ENCODE measurements at places on chromosomes 3 and 15.

- no peak for DNase-seq
Measured at GRCh38 chr3:48518069-48518468, 14.1 kb upstream of the SHISA5 start.

GRCh38 chr15:37199545-37199944, 99.2 kb upstream of the MEIS2 start:
- DNase-seq = no peak

GRCh38 chr3:104458657-104459056, 908.1 kb upstream of the ALCAM start:
- no peak for DNase-seq

DNA sequence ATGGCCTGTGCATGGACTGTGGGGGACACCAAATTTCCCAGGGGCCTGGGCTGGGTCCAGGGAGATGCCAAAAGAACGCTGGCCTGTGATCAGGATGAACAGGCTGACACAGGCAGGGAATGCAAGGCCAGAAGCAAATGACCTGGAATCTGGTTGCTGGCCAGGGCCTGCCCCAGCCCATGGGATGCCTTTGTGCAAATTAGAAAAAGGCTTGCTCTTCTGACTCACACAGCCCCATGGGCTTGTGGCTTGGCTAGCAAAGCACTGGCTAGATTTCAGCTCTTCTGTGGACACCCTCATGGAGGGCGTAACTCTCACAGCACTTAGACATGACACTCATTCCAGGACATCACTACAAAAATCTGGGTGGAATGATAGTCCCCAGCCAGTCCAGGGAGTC, 356.0 kb downstream of the SHQ1 start:
- DNase-seq = peak; percentile 92

- DNase-seq = no peak
Measured at GRCh38 chr3:152197451-152197850, 71.3 kb upstream of the MBNL1 start.

DNA sequence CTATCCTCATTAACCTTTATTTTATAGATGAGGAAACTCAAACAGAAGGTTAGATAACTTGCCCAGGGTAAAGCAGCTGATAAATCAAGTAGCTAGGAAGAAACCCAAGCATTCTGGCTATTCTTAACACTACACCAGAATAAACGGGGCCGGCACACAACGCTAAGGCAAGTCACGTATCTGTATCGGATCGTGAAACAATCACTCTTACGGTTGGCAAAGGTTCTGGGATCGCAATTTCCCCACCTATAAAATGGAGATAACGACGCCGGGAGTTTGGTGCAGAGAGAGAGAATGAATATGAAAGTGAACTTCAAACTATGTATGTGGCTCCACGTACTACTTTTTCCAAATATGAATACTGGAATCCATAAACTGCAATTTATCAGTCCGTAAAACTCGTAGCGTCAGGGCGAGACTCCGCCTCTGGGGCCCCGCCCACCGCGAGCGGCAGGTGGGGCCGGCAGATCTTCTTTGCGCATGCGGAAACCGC, 252 bp upstream of the ARMC8 start:
- peak; percentile 95 for DNase-seq

- peak; percentile 18 for DNase-seq
Measured at GRCh38 chr3:99817047-99817436, 620 bp upstream of the CMSS1 start.

- DNase-seq = no peak
Measured at GRCh38 chr3:38002940-38003339, 12.4 kb downstream of the VILL start.

GRCh38 chr3:45109771-45110508, 36.2 kb downstream of the CDCP1 start:
- no peak for DNase-seq

DNA sequence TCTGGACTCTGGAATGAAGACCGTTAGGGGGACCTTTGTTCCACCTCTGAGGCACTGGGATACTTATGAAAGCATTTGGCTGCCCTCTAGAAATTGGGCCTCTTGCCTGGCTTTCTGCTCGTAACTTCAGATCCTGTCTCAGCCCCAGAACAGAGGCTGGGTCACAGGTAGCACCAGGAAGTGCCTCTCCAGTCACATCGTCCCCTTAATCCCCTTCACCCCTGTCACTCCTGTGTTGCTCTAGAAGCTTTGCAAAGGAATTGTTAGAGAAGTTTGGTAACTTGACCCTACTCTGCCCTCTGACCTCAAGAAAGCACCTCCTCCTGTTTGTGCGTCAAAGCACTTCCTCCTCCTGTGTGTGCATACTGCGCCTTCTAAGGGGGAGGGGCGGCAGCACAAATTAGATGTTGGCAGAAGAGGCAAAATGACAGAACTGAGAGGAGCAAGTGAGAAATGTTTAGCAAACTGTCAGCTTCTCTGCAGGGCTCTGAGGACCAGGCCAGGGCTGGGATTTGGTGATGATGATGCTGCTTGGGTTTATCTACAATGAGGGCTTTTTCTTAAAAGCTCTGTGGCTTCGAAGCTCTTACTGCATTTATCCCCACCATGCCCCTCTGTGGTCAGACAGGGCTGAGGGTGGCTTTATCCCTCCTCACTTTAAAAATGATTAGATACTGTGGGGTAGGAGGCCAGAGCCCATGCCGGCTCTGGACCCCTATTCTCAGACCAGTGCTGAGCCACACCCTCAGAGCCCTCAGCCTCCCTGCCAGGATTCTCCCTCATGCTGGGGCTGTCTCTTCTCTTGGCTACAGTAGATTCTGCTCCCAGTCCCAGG, 76.2 kb downstream of the LARS2 start:
- peak; percentile 17 for DNase-seq

DNA sequence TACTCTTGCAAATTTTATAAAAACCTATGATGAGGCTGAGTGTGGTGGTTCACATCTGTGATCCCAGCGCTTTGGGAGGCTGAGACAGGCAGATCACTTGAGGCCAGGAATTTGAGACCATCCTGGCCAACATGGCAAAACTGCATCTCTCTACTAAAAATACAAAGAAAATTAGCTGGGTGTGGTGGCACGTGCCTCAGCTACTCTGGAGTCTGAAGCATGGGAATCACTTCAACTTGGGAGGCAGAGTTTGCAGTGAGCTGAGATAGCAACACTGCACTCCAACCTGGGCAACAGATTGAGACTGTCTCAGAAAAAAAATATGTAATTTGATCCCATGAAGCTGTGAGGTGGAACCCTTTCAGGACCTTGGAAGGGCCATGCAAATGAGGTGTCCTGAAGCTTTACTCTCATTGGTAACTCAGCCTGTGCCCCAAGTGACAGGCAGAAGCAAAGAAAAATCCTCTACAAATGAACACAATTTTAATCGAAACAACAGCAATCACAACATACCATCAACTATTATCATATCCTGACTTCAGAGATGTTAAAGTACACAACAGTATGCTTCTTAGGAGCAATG, 84.6 kb upstream of the CDV3 start:
- DNase-seq = no peak

DNA sequence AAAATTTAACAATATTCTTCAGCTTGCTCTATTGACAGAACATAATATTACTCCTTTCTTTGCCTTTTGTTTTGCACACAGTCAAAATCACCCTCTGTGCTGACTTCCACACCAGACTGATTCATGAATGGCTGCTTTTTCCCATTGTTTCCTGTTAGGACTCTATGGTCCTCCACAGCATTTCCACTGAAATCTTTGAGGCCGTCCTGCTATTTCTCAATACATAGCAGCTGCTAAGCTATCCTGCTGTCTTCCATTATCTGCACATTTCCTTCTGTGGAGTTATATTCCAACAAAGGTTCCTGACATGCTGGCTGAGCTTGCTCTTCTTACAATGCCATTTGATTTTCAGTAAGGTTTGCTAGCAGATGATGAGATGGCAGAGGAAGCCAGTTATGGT, 153.3 kb downstream of the EPHA3 start:
- no peak for DNase-seq

- DNase-seq = peak; percentile 33
Measured at GRCh38 chr3:173663696-173664111, 266.2 kb downstream of the NLGN1 start.

- no peak for DNase-seq
Measured at GRCh38 chr3:23831517-23832394, 26.0 kb downstream of the UBE2E1 start.

DNA sequence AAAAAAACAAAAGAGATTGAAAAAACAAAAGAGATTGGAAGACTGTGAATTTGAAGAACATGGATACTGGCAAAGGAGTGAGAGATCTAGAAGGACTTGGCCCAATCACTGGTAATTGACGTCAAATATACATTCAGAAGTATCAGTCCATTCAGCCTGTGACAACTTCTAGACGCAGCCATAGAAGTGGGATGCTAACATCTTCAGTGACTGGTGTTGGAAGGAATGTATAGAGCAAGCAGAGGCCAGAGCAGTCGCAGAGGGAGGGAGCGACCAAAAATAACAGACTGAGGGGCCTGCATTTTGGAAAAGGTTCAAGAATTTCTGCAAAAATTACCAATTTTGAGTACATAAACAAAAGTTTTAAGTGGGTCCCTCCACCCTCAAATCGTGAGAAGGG, 473.3 kb downstream of the CADM2 start:
- DNase-seq = no peak

- peak; percentile 62 for DNase-seq
Measured at GRCh38 chr3:141091426-141091825, 40.3 kb downstream of the SPSB4 start.

DNA sequence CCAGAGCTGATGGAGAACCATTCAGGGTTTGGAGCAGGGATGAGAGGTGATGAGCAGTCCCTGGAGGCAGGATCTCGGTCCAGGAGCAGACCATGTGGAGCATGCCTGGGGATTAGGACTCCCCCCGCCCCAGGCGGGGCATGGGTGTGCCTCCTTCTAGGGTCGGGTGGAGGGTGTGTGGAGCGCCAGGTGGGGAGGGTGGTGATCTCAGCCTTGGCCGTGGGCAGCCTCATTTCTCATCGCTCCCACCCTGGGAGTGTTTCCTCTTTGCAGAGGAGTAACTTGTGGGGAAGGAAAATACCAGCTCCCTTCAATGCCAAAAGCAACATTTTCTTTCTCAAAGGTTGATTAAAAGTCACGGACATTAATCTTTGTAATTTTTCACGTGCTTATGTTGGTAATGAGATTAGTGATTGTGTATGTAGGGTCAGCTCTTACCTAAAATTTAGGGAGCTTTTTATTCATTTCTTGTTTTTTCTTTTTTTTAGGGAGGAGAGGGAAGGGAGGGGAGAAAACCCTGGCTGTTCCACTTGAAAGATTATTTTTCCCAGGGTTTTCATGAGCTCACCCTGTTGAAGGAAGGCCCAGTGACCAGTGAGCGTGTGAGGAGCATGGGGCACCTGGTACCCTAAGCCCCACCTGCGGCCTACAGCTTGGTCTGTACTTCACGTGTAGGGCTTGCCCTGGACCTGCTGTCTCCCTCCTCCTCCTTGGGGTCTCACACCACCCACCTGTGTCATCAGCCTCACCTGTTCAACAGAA, 11.0 kb downstream of the FBLN2 start:
- DNase-seq = peak; percentile 64

DNA sequence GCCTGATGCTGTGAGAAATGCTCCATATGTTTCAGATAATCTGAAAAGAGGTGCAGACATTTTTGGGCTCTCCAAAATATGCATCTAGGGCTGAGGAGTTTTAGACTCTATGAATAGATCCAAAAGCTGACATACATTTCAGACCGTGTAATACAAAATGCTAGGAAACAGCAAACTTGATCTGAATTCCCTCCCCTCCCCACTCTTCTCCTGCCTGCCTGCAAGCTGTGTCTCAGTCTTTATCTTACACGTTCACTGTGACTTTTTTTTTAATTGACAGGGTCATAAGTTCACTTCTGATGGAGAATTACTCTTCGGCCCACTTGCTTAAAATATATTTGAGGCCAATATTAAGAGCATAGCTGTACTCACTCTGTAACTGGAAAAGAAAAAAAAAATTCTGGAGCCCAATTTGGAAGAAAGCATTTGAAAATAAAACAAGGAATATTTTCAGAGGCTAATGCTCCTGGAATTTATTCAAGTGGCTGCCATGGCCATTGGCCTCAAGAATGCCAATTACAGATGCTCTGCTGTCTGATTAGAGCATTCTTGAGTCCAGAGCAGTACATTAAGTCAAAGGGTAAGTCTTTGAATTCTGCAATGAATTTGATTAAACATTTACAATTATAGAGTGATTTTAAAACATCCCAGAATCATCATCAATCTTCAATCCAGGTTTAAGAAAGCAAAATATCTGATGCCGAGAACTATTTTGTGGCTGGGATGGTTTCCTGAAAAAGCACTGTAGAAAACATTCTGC, 146.2 kb upstream of the SEMA6D start:
- no peak for DNase-seq

GRCh38 chr15:84606653-84607120, 5.9 kb downstream of the ZSCAN2 start:
- DNase-seq = no peak

GRCh38 chr3:70554170-70554569, 241.7 kb upstream of the MDFIC2 start:
- no peak for DNase-seq

- DNase-seq = no peak
Measured at GRCh38 chr15:68279779-68280753, 2.5 kb downstream of the FEM1B start.

DNA sequence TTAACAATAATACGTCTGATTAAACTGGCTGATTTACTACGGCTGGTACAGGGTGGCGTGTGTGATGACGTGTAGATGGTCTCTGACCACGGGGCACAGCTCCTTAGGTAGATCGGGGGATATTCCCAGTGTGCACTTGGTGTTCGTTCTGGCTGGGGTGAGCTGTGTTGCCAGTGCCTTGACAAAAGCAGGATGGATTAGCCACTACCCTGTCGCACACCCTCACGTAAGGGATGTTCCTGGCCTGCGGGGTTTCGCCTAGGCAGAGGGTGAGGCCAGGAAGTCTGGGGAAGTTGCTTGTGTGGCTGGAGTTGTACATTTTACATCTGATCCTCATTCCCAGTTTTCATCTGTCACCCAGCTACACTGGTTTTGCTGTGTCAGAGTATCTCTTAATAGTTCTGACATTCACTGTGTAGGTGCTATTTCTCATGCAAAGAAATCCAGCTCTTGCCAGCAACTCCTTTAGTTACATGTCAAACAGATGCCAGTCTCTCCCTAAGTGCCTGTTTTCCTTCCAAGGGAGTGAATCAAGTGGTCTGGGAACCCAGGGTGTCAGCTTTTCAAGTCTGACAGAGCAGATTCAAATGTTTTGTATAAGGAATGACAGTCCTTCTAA, 66.1 kb upstream of the CCR4 start:
- no peak for DNase-seq

- DNase-seq = no peak
Measured at GRCh38 chr15:72380743-72381142, 4.9 kb upstream of the HEXA start.

GRCh38 chr3:187072102-187072501, 67.2 kb downstream of the RPL39L start:
- DNase-seq = no peak

- no peak for DNase-seq
Measured at GRCh38 chr3:117165601-117166051, 456.0 kb downstream of the TUSC7 start.

All from muscle of back (tissue), 13 donors.